ENCODE measurements at places on chromosomes 1 and 21.

- no peak for DNase-seq
Observed at GRCh38 chr1:224211206-224211962, 28.3 kb downstream of the DEGS1 start.

DNA sequence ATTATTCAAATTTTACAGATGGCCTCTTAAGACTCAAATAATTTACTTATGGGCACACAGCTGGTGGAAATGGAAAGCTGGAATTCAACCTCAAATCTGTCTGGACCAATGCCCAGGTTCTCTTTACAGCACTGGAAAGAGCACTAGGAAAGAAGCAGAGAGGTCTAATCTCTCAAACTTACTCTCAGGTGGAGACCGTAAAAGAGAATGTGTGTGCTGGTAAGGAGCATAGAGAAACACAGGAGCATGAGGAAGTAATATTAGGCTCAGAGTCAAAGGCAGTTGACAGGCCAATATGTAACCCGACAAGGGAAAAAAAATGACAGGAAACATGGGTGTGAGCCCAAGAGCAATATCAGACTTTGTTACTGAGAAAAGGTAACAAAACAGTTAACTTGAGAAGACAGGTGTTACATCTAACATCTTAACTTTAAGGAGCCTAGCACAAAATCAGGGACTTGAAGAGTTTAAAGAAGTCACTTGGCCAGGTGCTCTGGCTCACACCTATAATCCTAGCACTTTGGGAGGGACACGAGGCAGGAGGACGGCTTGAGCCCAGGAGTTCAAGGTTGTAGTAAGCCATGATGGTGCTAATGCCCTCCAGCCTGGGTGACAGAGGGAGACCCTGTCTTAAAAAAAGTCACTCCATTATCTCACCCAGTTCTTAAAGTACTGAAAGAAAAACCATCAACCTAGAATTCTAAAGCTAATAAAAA is 20.7 kb downstream of the PPP1R15B start:
- DNase-seq, result no peak

DNA sequence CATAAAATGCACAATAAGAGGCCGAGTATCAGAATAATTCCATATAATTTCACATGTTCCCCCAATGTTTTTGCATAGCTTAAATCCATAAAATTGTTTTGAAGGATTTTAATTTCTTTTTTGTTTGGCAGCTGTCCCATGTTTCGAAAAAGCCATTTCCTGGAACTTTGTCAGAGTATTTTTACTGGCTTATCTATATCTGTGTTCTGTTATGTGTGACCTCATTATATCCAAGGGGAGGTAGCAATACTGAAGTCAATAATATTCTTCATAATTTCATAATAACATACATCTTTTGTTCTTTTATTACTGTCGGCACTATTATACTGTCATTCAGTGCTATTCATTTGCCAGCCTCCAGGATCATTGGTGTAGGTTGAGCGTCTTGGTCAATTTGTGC is 9.4 kb upstream of the BACH1 start:
- DNase-seq, result no peak

DNA sequence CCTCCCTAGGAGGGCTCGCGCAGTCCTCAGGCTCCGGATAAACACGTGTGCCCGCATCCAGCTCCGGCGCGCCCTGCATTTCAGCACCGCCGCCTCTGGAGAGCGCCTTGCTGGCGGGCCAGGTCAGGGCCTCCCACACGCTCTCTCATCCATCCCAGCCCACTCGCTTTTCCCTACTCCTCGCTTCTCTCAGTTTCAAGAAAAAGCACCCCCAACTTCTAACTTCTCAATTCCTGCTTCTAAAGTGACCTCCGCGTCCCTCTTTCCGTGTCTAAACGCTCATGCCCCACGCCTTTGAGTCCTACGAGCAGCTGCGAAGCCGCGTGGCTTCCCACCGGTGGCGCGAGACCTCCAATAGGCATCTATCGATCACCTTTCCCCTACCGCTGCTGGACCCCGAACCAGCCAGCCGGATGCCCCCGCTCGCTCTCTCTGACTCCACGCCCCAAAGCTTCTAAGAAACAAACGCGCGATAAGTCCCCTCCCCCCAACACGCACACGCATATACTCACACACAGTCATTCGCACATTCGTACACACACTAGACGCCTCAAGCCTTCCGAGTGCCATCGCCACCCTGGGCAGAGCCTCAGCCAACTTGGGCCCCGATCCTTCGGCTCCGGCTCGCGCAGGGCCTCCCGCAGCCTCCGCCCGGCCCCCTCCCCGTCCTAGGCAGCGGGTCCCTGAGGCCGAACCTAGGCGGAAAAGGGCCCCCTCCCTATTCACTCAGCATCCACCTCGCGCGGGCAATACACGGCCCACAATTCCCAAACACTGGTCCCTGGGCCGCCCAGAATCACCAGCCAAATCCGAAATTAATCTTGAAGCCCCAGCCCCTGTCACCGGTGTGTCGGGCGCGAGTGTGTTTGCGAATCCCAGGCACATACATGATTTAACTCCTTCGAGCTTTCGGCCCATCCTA is 1.1 kb downstream of the NMNAT2 start:
- DNase-seq, result peak; percentile 23

- no peak for DNase-seq
Observed at GRCh38 chr1:100360790-100361510, 8.6 kb downstream of the CDC14A start.

- DNase-seq, result no peak
Observed at GRCh38 chr1:214550013-214550856, 1.2 kb downstream of the PTPN14 start.

GRCh38 chr1:165894591-165894990 is 67.2 kb downstream of the UCK2 start:
- no peak for DNase-seq

GRCh38 chr1:163796394-163796821 is 474.7 kb downstream of the NUF2 start:
- DNase-seq, result no peak

- DNase-seq, result no peak
Observed at GRCh38 chr1:54774820-54775498, 10.6 kb upstream of the PARS2 start.

GRCh38 chr1:100377590-100378361 is 25.5 kb downstream of the CDC14A start:
- DNase-seq, result no peak

Data from hippocampal formation (tissue), 2 donors.